ENCODE measurements at places on chromosomes 6 and 20. TPM values are rescaled to one million over a fixed set of nuclear protein-coding genes. Genes with fewer than 3 reads are reported as not detected.

GRCh38 chr20:45469336-45470261, at the start of gene WFDC2:
WFDC2 (plus strand) TSS chr20:45469753; CDS start chr20:45469782, 29 bp downstream.
- DNase-seq, result no peak

DNA sequence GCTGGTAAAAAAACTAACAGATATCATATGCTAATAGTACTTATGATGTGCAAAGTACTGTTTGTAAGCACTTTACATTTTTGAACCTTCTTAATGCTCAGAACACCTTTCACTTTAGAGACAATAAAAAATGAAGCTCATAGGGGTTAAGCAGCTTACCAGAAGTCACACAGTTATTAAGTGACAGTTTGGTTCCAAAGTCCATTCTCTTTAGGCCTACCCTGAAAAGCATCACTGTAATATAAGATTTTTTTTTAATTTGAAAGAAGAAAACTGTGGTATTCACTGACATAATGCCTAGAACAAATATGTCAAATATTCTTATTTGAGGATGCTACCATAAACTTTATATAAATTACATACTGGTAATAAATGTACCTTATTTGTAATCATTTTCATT, 127.6 kb upstream of the RUNX2 start:
- no peak for DNase-seq

DNA sequence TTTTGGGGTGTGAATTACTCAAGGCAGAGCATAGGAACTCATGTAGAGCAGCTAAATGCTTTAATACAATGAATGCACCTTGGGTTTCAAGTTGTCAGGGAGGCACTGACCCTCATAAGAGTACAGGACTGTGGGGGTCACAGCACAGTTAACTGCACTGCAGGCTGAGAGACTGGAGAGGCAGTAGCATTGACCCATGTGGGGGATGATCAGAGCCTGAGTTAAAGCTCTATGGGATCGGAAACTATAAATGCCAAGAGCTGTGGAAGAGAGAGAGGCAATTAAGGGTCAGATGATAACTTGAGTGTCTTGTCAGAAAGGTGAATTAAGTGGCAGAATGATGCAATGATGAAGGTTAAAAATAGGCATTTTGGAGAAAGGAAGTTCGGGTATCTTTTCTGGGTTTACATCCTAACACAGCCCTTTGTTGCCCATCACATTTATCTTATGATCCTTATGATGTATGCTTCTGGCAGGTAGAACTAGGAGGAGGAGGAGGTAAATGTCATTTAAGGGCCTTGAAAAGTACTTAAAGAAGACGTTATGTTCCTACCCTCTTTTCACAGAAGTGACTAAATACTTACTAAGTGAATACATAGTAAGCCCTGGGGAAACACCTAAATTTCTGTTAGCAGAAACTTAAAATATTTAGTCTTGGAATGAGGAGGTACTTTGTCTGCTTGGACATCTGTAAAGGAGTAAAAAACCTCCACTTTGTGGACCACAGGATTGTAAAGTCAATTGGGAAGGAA, 24.2 kb downstream of the LRRC1 start:
- no peak for DNase-seq

GRCh38 chr6:133313068-133313467, 71.9 kb downstream of the EYA4 start:
- DNase-seq, result no peak

- no peak for DNase-seq
Observed at GRCh38 chr20:34983089-34983820, 27.6 kb downstream of the MYH7B start.

- DNase-seq, result no peak
Observed at GRCh38 chr6:69887714-69888345, 21.5 kb downstream of the COL19A1 start.

DNA sequence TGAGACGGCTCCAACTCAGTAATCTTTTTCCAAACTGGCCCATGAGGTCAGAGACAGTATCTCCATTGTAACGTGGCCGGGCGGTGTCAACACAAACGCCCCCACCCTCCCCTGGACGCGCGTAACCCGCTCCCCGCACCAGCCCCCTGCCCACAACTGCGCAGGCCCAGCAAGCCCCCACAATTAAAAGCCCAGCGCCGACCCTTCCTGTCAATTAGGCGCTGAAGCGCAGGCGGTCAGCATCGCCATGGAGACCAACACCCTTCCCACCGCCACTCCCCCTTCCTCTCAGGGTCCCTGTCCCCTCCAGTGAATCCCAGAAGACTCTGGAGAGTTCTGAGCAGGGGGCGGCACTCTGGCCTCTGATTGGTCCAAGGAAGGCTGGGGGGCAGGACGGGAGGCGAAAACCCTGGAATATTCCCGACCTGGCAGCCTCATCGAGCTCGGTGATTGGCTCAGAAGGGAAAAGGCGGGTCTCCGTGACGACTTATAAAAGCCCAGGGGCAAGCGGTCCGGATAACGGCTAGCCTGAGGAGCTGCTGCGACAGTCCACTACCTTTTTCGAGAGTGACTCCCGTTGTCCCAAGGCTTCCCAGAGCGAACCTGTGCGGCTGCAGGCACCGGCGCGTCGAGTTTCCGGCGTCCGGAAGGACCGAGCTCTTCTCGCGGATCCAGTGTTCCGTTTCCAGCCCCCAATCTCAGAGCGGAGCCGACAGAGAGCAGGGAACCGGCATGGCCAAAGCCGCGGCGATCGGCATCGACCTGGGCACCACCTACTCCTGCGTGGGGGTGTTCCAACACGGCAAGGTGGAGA, at the start of the genes HSPA1A and HSPA1L:
TSS of gene HSPA1A (plus strand) at position 519 of the 814 bp plus-strand sequence. CDS start at position 733, 214 bp downstream.
TSS of gene HSPA1L (minus strand) at position 259 of the 814 bp plus-strand sequence. CDS start 3,311 bp downstream, outside the sequence.
- DNase-seq, result peak; percentile 99

DNA sequence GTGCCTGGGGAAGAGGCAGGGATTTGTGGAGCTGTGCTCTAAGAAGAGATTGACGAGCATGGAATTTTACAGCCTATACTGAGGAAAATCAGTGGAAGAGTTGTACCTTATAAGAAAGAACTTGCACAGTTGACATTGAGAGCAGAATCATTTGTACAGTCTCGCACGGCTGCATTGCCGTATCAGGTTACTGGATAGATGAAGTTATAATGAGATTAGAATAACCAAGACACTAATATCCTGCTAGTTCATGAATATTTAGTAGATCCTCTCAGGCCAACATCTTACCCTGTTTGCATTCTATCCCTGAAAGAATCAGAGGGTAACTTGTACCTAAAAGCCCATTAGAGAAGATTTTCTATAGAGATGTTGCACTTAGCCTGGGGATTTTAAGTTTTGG, 447.1 kb downstream of the PREX1 start:
- DNase-seq, result no peak

DNA sequence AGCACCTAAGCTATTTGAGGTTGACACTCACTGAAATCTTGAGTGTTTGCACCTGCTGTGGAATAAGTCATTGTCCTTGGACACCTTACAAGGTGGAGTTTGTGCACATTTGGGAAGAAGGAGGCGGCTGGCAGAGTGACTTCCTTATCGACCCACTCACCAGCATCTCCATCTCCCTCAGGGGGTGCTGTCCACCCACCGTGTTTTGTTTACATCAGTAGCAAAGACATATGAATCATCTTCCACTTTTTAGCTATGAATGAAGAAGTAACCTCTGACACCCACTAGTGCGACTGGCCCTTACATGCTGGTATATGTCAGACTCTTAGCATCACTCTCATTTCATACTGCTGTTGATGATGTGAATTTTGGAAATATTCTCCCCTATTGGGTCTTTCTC, 119.5 kb upstream of the SGK1 start:
- DNase-seq, result peak; percentile 55

DNA sequence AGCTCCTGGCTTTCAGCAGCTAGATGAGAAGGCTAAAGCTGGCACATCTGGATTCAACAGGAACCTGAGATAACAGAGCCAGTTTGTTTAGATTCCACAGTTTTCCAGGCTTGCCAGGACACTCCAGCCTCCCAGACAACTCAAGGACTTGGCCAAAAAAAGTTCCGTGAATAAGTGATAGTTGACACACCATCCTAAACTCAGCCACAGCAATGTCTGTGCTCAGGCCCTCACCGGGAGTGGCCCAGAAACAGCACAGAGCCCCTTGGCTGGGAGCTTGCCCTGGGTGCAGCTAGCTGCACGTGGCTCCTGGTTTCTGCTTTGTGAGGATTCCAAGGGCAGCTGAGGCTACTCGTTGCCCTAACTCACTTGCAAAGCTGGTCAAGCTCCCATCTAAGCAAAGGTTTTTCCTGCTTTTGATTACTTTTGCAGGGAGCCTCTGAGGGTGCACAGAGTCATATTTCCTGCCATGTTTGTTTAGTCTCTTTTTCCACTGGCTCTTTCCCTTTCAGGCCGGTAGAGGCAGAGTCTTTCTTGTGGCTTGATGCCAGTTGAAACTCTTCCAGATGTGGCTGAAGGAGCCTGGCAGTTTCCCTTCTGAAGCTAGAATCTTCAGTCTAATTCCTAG, 118.3 kb upstream of the ECI2 start:
- DNase-seq, result peak; percentile 75

DNA sequence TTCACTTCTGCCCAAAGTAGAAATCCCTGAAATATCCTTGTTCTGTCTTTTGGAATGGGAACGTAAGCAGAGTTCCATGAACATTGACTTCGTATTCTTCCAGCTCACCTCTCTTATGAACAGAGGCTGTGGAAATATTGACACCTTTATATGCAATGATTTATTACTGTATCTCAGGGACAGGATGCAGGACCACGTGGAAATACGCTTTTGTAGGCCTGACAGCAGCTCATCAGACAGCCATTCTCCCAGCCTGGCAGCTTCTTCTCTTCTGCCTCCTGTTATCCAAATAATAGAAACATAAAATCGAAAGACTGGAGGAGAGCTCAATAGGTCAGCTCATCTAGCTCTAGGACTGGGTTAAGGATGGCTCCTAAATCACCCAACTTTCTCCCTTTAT, 106.2 kb upstream of the DTNBP1 start:
- DNase-seq, result no peak

DNA sequence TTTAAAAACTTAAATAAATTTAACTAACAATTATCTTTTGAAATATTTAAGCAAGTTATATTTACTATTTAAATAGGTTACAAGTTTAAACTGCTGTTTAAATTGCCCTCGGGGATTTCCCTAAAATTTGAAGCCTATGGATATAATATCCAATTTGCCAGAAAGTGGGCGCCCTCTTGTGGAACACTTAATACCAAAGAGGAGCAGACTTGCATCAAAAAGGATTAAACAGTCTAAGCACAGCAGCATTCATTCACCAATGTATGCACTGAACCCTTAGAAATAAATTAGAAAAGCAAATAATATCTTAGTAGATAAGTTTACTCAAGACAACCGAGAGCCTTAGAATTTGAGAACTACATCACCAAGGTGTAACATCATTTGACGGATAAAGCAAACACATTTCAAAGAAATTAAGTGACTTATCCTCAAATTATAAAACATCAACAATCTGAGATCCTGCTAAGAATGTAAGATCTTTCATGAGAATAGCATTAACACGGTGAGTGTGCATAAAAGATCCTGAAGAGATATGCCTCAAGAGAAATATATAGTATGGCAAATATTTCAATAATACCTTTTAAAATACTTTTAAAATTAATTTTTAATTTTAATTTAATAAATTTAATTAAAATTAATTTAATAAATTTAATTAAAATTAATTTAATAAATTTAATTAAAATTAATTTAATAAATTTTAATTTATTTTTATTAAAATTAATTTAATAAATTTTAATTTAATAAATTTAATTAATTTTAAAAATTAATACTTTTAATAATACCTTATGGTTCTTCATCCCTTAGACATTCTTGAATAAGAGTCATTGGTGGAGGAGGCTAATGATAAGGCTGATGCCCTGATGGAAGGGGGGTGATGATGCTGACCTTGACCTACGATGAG, 11.5 kb upstream of the MEP1A start:
- peak; percentile 78 for DNase-seq

- DNase-seq, result peak; percentile 43
Observed at GRCh38 chr6:77740380-77740779, 87.5 kb downstream of the MEI4 start.

- no peak for DNase-seq
Observed at GRCh38 chr20:21554985-21555384, 41.1 kb upstream of the NKX2-2 start.

DNA sequence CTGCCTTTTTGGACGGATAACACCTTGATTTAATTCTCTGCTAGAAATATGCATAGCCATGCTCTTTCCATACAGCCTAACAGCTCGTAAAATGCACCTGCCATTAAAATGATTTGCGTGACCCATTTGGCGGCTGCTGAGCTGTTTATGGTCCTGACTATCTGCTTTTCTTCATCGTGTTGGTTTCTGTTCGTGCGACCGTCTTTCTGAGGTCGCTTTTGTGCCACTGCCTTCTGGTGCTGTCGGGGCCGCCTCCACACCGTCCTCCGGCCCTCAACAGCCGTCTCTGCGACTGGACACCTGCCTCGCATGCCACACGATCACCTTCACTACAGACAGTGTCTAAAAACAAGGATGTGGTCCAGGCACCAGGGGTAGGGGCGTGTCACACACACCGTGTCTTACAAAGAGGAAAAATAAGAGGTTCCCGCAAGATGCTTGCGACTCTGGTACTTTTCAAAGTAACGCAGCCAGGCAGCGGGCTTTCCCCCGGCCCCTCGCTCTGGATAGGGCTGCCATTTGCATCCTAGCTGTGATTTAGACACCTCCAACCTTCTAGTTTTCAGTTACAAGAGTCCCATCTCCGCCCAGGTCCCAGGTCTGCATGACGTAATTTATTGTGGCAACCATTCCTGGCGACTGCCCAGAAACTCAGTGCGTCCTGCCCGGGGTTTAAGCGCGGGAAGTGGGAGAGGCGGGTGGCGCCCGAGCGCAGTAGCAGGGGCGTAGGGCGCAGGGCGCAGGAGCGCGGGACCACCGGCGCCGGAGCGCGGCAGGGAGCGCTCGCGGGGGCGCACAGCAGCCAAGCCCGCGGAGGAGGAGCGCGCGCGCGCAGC, at the start of gene STMND1:
TSS of gene STMND1 (plus strand) at position 629 of the 836 bp plus-strand sequence. CDS start 208 bp downstream, outside the sequence.
- DNase-seq, result peak; percentile 62

GRCh38 chr20:3250091-3250504, 11.1 kb upstream of the SLC4A11 start:
- peak; percentile 34 for DNase-seq

GRCh38 chr20:35312318-35312717, 20.1 kb upstream of the FAM83C start:
- DNase-seq, result peak; percentile 96

GRCh38 chr6:18746727-18747126, 359.6 kb downstream of the RNF144B start:
- no peak for DNase-seq

DNA sequence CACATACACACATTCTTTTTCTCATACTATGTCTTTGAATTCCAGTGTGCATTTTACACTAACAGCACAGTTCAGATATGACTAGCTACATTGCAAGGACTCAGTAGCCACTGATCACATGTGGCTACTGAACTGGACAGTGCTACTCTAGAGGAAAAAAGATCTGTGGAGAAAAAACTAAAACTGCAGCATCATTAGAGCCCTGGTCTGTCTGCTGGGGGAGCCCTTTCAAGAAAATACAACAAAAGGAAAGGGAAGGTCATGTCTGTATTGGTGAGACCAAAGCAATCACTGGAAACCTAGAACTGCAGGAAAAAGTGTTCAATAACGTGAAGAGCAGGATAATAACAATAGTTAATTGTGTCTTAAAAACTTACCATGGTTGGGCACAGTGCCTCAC, 132.3 kb upstream of the JARID2 start:
- no peak for DNase-seq

The LRRN4 gene
- total RNA-seq, result not detected

The RNF182 gene
- total RNA-seq, result not detected

The C20orf144 gene
- 0.12 TPM for total RNA-seq

The MCCD1 gene
- not detected for total RNA-seq

The CST8 gene
- total RNA-seq, result not detected

The ADGRG6 gene
- 28.8 TPM for total RNA-seq

The ABHD16B gene
- not detected for total RNA-seq

The CYP39A1 gene
- 7.2 TPM for total RNA-seq

The DSN1 gene
- 7.8 TPM for total RNA-seq

The KIF13A gene
- 33.5 TPM for total RNA-seq

The CRISP3 gene
- not detected for total RNA-seq

The WFDC12 gene
- total RNA-seq, result not detected

The PCK1 gene
- total RNA-seq, result not detected

The CRISP2 gene
- total RNA-seq, result not detected

The RSPH9 gene
- total RNA-seq, result not detected

All from MCF 10A (cell line).